Heart right ventricle (tissue), 16 donors: ENCODE measurements at places on chromosomes 13 and 19.

GRCh38 chr13:29802621-29803020 lies 47.8 kb downstream of the UBL3 start:
- no peak for DNase-seq

GRCh38 chr19:53507523-53508442 lies 30.2 kb upstream of the ZNF331 start:
- DNase-seq, result no peak

- peak; percentile 67 for DNase-seq
Observed at GRCh38 chr19:38792250-38793111, 3.5 kb downstream of the LGALS7B start.

GRCh38 chr13:98804336-98804855 lies 51.9 kb upstream of the SLC15A1 start:
- DNase-seq, result no peak

GRCh38 chr13:48165063-48165462 lies 67.9 kb upstream of the ITM2B start:
- no peak for DNase-seq

GRCh38 chr19:49469828-49470614 lies 4.0 kb upstream of the FLT3LG start:
- DNase-seq, result no peak

- no peak for DNase-seq
Observed at GRCh38 chr13:45798851-45799250, 52.7 kb downstream of the SIAH3 start.

DNA sequence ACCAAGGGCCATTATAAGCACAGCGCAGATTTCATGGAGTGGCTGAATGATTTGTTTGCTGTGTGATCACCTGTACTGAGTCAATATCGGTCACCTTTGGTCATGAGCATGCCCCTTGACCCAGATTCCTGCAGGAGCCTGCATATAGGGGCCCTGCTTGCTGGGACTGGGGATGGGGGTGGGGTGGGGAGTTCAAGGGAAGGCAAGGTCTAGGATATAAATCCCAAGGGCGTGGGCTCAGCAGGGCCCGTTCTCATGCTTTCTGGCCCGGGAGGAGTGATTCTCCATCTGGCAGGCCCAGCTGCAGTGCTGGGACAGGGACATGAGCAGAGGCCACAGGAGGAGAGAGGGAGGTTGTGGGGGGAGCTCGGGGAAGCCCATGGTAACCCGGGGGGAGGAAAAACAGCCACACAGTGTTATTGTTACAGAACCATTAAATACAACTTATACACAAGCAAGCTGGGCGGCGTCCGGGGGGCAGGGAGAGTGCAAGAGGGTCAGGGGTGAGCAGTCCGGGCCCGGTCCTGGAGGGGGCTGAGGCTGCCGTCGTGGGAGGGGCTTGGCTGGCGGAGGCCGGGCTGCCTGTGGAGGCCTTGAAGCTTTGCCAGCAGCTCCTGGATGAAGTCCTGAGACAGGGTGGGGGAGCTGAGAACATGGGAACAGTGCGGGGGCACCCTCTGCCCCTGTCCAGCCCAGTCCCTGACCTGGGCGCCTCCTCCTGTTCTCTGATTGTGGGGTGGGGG lies 5.2 kb downstream of the PPP1R14A start:
- DNase-seq, result peak; percentile 91

DNA sequence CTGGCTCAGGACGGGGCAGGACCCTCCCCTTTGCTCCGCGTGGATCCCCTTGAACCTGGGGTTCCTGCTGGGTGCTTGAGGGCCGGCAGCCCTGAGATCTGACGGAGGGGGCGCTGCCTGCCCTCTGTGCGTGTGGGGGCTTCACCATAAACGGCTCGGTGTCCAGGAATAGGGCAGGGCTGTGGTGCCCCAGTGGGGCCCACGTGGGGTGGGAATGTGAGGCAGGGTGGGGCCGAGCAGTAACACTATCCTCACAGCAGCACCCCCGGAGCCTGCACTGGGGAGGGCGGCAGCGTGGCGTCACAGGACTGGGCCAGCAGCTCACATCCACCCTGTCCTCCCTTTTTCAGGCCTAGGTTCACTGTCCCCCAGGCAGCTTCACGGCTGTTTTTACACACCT lies 38.0 kb downstream of the GAS6 start:
- no peak for DNase-seq

GRCh38 chr19:2255112-2255845 lies 938 bp downstream of the JSRP1 start:
- no peak for DNase-seq

DNA sequence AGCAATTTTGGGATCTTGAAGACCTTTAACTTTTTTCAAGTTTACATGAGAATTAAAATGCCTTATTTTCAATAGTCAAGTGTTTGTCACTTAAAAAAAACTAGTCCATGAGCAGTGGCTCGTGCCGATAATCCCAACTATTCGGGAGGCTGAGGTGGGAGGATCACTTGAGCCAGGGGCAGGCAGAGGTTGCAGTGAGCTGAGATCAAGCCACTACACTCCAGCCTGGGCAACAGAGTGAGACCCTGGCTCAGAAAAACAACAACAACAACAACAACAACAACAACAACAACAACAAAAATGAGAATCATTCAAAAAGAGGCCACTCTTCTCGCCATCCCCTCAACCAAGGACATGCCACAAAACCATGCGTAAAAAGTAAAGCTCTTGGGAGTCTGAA lies 5.7 kb downstream of the FOXO1 start:
- no peak for DNase-seq

DNA sequence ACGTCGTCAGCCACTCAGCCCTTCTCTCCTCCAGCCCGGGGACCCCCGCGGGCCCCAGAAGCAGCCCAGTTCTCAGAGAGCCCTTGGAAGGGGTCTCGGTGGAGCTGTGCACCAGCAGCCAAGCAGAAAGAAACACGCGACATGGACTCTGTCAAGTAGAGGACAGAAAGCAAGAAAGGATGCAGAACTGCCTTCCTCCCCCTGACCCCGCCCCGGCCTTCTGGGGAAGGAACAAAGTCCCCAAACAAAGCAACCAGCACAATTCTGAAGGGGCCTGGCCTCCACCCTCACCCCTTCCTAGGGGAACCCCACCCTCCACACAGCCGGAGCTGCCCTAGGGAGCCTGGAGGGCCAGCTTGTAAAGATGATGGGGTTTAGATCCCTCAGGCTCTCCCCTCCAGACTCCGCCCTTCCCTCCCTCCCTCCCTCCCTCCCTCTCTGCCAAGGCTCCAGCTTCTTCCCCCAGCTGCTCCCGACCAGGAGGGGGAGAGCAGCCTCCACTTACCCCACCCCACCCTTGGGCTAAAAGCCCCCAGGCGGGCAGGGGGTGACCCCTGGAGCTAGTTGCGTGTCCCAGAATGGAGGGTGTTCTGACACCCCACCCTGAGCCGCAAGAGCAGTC lies 7.8 kb downstream of the LYL1 start:
- DNase-seq, result no peak

GRCh38 chr19:35267353-35267817 lies 1.4 kb upstream of the USF2 start:
- peak; percentile 68 for DNase-seq

- no peak for DNase-seq
Observed at GRCh38 chr13:83352391-83352790, 529.9 kb downstream of the SLITRK1 start.

- no peak for DNase-seq
Observed at GRCh38 chr13:94119360-94119936, 360.0 kb downstream of the DCT start.

DNA sequence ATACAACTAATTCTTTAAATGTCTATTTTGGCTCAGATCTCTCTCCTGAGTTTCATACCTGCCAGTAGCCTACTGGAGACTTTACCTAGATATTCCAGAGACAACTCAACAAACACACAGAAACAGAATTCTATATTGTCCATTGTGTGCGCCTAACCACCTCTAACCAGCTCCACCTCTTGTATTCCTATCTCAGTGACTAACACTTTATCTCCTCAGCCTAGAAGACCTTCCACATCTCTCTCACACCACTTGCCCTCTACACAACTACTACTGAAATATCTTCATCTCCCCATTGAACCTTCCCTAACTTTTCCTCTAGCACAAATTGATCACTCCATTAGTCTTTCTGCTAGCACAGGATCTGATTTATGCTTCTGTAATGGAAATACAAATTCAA lies 6.7 kb downstream of the VWA8 start:
- DNase-seq, result no peak

- no peak for DNase-seq
Observed at GRCh38 chr13:47846886-47847285, 154.2 kb downstream of the SUCLA2 start.

DNA sequence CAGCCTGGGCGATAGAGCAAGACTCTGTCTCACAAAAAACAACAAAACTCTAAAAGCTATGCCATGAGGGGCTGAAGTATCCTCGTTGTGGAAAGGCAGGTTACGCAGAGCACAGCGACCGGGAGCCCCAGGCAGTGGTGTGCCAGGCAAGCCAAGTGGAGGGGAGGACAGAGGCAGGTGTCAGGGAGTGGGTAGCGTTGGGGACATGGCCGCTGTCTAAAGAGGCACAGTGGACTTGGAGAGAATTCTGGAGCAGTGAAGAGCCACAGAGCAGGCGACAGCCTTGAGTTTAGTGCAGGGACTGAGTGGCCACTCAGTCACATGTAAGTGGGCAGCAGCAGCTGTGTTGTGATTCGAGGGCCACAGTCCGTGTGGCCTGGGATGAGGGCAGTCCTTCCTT lies 541.7 kb downstream of the FGF9 start:
- DNase-seq, result no peak

- no peak for DNase-seq
Observed at GRCh38 chr19:17526922-17527321, 15.5 kb downstream of the PGLS start.

DNA sequence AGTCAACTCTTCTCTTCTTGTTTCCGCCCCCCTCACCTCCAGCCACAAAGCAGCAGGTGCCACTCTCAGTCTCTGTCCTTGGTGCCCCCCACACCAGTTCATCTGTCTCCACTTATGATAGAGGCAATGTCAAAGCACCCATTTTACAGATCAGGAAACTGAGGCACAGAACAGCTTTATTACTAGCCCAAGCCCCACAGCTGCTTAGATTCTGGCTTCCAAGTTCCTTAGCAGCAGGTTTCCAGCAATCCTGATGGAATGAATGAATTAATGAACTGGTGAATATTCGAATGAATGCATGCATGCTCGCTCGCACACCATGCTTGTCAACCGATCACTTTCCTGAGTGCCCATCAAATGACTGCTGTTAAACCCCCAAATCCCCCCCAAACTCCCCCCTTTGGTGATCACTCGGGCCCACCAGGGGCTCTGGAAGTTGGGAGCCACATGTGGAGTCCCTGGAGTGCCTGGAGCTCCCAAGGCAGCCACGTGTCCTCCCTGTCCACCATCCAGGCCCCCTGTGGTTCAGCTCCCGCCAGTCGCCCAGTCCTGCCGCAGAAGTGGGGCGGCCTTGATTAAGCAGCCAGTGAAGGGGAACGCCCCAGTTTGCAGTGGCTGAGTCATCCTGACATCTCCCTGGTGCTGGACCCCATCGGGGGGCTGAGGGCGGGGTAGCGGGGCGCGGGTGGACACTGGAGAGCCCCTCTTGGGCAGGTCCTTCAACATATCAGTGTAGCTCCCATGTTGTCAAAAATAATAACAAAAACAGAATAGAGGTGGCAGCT lies 6.8 kb downstream of the PTPRS start:
- no peak for DNase-seq

DNA sequence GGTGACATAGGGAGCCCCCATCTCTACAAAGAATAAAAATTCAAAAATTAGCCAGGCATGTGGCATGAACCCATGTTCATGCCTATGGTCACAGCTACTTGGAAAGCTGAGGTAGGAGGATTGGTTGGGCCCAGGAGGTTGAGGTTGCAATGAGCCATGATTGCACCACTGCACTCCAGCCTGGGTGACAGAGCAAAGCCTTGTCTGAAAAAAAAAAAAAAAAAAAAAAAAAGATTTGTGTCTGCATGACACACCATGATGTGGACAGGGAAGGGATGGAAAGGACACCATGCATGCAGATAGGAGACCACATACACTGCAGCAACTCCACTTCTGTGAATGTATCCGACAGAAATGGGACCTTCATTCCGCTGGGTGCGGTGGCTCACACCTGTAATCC lies 34.0 kb upstream of the HOMER3 start:
- DNase-seq, result no peak

DNA sequence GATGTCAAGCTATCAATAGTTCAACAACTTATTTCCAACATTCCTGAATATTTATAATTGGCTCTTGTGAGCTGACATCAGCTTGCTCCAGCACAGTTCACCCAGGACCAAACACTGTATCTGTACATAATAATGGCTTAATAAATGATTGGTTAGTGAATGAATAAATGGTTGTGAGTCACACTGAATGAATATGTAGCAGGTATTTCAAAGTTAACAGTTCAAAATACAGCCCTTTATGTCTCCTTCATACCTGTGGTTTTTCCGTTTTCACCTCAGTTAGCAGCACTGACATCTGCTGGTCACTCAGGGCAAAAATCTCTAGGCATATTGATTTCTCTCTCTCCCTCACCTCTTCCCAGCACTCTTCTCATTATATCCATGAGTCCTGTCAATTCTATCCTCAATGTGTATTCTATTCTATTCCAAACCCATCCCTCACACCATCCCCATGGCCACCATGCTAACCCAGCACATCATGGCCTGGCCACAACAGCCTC lies 76.3 kb downstream of the PEG3 start:
- no peak for DNase-seq

- DNase-seq, result no peak
Observed at GRCh38 chr13:65787082-65787481, 1443.1 kb downstream of the PCDH9 start.

DNA sequence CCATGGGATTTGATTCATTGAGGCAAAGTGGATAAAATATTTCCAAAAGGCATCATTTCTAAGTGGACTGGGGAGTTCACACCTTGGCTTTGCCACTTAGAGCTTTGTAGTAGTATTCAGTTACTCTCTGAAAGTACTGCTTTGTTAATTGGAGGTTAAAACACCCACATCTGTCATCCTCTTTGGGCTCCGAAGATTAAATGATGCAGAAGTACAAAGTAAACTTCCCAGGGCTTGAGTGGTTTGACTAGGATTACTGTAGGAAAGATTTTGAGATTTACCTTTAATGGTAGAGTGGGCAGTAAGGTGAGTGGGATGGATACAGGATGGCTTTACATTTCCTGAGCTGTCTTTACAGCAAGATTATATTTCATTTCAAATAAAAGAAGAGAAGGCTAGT lies 42.4 kb downstream of the WASF3 start:
- no peak for DNase-seq

DNA sequence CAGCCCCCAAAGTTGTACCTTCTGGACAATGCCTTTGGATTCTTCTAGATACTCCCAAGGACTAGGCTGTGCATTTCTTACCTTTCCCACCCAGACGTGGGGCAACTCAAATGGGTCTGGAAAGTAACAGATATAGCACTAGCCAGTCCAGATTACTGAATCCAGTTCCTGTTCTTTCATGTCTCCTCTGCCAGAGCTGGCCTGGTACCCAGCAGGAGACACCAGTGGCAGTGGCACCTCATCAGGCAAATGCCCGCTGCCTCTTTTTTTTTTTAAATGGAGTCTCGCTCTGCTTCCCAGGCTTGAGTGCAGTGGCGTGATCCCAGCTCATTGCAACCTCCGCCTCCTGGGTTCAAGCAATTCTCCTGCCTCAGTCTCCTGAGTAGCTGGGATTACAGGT lies 43.2 kb downstream of the N4BP2L2 start:
- no peak for DNase-seq

GRCh38 chr13:111502957-111503356 lies 182.5 kb downstream of the TEX29 start:
- no peak for DNase-seq

GRCh38 chr13:112785483-112785856 lies 95.6 kb downstream of the ATP11A start:
- no peak for DNase-seq
